ENCODE measurements at places on chromosomes 4 and X.

DNA sequence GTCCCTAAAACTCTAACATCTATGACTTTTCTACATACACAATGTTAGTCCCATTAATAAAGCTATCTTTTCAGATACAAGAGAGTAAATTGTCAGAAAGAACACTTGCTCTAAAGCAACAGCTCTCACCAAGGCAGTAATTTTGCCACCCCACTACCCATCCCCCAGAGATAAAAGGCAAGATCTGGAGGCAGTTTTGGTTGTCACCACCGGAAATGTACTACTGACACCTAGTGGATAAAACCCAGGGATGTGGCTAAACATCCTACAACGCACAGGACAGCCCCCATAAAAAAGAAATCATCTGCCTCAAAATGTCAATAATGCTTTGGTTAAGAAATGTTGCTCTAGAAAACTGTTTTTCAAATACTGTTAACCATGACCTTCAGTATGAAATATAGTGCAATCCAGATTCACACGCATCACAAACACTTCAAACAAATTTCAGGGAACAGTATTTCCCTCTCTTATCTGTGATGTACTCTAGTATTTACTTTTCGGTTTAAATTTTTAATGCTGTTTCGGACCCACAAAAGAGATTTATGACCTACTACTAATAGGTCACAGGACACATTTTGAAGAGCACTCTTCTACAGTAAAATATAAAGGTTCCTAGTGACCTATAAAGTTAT lies 5.1 kb downstream of the FBXL5 start:
- peak; percentile 60 for DNase-seq

DNA sequence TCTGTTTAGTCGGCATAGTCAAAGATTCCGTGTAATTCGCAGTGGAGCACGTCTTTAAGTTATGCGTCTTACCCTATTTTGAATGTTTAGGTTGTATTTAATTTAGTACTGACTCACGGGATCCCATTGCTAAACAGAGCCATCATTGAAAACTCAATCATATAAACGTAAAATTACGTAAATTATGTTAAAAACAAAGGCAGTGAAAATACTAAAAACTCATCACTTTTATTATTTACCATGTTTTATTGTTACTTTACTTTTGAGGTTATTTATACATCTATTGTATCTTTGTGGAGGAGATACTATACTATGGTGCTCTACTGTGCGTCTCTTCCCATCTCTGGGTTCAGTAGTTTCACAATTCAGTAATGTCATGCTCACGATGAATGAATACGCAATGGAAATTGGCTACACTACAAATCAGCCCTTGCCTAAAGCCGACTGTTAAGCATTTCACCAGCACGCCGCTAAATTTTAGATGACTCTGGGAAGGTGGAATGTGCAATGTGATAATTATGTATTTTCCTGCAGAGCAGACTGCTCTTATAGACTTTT lies 944 bp downstream of the FUNDC2 start:
- peak; percentile 67 for DNase-seq

DNA sequence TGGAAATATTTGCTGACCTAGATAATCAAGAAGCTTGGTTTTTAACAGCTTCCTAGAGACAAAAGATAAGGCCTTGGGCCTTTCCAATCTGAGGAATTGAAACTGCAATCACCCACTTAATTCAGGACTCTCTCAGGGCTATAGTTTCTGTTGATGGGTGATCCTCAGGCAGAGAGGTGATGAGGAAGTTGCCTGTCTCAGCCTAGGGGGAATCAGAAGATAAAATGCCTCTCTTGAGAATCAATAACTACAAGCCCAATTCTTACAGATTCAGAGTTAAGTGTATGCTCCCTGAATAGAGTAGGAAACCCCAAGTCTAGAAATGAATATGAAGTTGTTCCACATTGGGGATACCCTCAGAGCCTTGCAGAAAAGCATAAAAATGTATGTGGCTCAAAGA lies 45.5 kb downstream of the NFKB1 start:
- DNase-seq, result no peak

GRCh38 chrX:54992911-54993622 lies 921 bp downstream of the PFKFB1 start:
- DNase-seq, result no peak

DNA sequence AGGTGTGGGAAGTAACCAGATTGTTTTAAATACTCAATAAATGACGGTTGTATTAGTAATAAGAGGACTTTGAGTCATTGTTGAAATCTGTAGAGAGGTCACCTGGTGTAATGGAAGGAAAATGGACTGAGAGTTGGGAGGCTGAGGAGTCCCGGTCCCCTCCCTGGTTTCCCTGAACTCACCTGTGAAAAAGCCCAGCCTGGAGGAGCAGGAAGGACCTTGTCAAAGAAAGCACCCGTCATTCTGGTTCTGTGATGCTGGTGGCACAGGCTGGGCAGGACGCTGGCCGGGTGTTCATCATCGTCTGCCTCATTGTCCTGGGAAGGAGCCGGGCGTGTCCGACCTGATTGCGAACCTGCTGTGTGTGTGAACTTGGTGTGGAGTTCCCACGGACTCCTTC lies 70.8 kb downstream of the SORCS2 start:
- no peak for DNase-seq

- DNase-seq, result no peak
These were observed 134.6 kb downstream of the ASMT start for GRCh38 chrX:1749499-1749898.

DNA sequence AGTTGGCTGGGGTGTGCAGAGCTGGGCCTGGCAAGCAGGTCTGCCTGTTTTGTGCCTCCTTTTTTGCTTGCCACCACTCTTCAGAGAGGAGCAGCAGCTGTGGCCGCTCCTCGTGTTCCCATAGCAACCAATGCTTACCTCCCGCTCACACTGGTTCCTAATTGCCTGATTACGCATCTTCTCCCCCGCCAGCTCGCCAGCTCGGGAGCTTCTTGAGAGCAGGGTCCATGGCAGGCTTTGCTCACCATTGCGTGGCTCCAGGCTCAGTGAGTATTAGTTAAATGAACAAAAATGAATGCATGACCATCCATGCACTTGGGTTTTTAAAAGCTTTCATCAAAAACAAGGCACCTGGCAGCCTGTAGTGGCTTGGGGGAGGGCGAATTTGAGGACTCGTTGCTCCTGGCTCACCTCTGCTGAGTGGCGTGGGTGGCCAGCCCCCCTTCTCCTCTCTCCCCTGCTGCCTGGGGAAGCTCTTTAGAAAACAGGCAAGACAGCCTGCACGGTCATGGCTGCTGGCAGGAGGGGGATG lies 14.2 kb upstream of the PJA1 start:
- peak; percentile 31 for DNase-seq

DNA sequence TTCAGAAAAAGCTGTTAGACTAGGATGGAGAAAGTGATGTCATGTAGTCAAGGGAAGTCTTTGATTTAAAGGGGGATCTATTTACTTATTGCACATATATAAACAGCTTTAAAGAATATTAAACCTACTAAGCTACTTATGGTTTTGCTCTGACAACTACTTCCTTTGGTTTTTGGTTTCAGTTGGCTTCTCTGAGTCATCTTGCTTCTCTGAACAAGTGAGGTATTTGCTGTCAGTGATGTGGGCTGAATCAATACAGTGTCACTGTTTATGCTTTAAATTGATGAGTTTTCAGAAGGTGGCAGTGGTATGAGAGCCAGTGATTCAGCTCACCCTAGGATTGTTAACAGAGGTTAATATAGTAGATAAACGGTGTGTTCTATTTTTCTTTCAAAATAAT lies 75.1 kb downstream of the CEP44 start:
- peak; percentile 76 for DNase-seq

- no peak for DNase-seq
These were observed 18.6 kb downstream of the SEC24D start for GRCh38 chr4:118817178-118817930.

DNA sequence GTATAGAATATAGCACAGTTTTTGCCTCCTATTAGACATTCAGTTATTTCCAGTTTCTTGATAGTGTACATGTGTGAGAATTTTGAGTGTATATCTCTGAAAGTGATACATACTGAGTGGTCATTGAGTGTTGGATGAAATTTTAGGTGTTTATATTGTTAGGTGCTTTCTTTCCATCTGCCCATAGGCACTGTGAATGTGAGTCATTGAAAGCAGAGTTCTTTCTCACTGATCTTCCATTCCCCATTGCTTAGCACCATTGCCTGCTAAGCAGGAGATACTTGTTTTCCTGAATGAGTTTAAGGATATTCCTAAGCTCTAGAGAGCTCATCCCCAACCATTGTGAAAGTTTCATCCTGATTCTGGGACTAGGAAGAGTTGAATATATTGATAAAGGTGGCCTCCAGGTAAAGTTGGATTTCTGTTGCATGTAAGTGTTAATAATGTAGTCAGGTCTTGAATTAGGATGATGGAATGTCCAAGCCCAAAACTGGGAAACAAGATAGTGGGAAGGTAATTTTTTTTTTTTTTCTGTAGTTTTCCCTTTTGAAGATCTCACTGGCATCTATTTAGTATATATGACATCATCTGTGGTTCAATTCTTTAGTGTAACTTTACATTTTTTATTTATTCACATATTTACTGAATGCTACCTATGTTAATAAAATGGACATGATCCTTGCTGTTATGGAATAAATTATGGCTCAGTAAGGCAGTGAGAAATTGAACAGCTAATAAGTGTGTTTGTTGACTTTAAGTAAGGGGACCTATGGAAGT lies 22.1 kb downstream of the UBE2K start:
- DNase-seq, result no peak

GRCh38 chr4:106875340-106875739 lies 160.8 kb downstream of the DKK2 start:
- no peak for DNase-seq

DNA sequence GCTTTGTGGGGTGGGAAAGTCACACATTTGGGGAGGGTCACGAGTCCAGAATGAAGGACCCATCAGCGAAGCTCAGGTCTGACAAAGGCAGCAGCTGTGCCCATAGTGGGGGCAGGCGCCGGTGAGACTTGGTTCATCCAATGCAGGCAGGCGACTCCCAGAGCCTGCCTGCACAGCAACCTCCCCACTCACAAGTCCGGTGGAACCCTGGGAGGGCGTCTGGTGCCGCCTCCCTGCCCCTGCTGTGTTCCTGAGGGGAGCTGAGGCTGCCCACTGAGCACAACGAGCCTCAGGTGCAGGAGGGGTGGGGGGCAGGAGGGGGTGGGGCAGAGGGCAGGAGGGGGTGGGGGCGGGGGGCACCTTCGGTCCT lies 13.7 kb downstream of the LRPAP1 start:
- no peak for DNase-seq

DNA sequence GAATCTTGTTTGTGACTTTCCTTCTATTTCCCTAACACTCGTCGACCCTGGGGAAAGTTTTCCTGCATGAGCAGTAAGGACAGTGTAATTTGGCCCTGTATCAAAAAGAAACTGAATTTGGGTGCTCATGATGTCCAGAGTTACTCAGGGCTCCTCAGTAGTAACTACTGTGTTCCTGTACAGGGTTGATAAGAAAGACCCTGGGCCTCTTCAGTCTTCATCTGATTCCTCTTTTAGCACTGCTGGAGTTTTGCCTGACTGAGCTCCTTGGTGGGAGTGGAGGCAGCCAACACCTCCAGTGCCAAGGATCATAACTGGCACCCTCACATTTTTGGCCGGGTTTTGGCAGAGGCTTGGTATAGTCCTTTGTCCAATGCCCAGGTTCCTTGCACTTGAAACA lies 7.1 kb upstream of the AREG start:
- no peak for DNase-seq

- DNase-seq, result no peak
These were observed 54.4 kb downstream of the ELF4 start for GRCh38 chrX:130055899-130056298.

- no peak for DNase-seq
These were observed 24.6 kb downstream of the CFAP299 start for GRCh38 chr4:80360084-80360483.

DNA sequence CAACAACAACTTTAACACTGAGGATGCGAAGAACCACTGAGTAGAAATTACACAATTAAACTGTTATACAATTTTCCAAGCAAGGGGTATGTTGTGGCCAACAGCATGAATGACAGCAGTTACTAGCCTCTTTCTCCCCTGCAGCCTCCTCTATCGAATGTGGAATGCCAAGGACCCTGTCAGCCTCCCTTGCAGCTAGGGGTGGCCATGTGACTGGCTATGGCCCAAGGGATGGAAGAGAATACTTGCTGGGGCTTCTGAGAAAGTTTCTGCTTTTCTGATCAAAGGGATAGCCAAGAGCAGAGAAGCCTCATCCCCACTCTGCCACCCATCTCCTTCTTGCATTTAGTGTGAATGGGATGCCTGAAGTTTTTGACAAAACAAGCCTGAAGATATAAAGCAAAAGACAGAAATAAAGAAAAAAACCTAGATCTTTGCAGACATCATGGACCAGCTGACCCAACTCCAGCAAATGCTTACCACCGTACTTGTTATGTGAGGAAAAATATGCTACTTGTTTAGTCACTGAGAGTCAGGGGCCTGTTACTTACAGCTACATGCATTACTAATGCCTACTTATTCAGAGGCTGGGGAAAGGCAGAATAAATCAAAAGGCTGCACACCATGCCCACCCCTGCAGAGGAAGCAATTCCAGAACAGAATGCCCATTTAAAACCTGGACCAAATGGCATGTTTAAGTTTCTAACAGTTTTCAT lies 32.0 kb downstream of the DCTD start:
- no peak for DNase-seq

DNA sequence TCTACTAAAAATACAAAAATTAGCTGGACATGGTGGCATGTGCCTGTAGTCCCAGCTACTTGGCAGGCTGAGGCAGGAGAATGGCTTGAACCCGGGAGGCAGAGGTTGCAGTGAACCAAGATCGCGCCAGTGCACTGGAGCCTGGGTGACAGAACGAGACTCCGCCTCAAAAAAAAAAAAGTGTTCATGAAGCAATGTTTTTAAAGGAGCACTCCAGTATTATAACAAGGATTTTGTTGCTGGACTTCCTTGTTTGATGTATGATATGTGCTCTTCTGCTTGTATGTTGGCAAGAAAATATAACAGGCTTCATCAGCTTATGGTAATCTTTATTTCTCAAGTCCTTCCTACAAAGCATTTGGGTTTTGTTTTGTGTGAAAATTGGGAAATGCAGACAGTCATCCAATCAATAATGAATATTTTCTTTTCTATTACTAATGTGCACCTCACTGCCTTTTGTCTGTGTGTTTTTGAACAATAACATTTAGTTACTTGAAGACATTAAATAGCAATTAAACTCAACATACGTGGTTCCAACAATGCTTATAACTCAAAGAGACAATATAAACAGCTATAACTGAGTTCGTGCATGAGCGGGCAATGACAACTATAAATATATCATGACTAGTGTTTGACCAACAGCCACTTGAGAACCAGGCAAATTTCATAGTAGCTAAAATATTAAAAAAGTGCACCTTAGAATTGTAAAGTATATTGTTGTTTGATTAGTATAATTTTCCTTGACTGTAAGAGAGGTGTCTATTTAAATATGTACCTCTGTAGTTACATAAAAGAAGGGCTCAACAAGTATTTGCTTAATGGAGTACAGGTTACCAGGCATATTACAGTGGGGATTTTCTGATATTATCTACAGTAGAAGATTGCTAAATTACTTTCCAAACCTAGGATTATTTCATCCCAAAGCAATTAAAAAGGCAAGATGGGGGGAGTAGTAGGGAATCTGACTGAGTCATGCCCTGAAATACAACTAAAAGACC lies 210.7 kb downstream of the PPP3CA start:
- DNase-seq, result no peak

All from fibroblast of skin of right quadriceps (primary cell).